ENCODE measurements at places on chromosomes 2 and 18.

- DNase-seq, result no peak
These were observed 73.6 kb downstream of the CD226 start for GRCh38 chr18:69874058-69874457.

DNA sequence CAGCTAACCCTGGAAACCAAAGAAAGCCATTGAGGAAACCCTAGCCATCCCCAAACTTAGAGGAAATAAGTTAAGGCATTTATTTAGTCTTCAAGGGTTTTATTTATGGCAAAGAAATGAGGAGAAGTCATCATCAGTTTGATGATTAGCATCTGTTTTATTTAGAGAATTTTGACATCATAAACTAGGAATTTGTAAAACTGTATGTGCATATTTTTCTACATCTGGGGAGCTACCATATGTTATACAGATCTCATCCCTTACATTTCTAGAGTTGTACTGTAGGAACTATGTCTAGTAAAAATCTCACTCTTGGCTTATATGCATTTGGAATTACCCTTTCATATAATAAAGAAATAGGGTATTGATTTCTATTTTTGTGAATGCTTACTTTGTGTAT, 48.7 kb downstream of the FMNL2 start:
- no peak for DNase-seq

GRCh38 chr2:178482437-178482836, 2.2 kb downstream of the PLEKHA3 start:
- DNase-seq, result no peak

GRCh38 chr18:11500153-11501122, 109.0 kb upstream of the SLC35G4 start:
- no peak for DNase-seq

GRCh38 chr2:86021396-86022378, 84.0 kb downstream of the POLR1A start:
- no peak for DNase-seq

DNA sequence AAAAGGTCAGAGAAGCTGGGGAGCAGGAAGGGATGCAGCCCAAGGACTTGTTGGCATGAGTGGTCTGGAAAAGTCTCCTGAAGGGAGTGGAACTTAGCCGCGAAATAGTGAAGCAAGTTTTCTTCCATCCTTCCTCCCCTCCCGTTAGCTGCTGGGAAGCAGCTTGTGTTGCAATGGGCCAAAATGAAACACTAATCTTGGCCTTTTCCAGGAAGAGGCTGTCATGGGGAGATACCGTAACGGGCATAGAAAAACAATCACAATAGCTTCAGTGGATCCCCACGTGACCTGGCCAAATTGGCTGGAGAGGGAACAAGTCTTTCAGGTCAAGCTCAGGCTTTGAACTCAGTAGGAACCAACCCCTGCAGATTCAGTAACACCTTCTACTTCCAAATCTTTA, 49.3 kb downstream of the SEMA4F start:
- DNase-seq, result no peak

DNA sequence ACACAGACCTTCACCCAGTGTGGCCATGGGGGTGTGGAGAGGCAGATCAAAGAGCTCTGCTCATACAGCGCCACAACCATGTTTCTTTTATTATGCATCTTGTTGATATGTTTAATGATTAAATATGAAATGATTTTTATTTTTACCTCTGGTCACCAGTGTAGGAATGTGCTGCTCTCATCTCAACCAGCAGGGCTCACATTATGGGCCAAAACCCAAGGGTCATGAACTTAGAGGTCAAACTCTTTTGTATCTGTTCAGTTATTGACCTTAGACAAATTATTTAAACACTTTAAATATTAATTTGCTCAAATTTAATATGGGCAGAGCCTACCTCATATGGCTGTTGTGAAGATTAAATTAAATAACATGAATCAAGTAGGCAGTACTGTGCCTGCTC, 386.2 kb downstream of the ALK start:
- DNase-seq, result no peak

DNA sequence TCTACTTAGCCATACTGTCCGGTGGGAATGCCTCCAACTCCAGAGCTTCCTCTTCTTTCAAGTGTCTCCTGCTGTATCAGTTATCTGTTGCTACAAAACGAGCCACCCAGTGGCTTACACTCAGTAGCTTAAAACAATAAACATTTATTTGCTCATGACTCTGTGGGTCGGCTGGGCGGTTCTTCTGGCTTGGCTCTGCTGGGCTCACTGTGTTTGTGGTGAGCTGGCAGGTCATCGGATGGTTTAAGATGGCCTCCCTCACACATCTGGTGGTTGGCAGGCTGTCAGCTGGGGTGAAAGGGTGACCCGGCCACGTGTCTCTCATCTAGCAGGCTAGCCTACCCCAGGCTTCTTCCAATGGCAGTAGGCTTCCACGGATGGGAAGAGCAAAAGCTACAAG, 122.4 kb upstream of the SLC1A4 start:
- no peak for DNase-seq

GRCh38 chr2:71129114-71129901, 721 bp downstream of the MCEE start:
- DNase-seq, result no peak

DNA sequence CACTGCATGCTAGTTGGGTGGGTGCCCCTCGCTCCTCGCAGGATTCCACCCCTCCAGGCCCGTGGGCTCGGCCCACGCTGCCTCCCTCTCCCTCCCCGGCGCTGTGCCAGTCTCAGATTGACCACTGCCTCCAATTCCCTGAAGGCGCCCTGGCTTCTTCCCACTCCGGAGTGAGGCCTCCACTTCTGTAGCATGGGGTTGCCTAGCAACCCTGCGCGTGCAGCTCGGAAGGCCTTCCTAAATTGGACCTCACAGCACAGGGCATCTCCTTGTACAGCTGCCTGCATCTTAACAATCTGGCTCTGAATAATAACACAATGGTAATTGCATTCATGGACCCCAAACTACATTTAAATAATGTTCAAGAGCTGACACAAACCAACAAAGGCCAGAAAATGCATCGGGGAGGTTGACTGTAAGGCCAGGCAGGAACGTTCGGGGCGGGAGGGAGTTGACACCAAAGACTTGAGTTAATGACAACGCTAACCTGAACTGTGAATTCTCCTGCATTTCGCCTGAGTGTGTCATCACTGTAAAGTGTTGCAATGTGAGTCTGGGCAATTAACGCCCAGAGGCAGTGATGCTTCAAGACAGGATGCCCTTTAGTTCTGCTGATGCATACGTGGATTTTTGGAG, 222.9 kb downstream of the ZBTB7C start:
- no peak for DNase-seq

DNA sequence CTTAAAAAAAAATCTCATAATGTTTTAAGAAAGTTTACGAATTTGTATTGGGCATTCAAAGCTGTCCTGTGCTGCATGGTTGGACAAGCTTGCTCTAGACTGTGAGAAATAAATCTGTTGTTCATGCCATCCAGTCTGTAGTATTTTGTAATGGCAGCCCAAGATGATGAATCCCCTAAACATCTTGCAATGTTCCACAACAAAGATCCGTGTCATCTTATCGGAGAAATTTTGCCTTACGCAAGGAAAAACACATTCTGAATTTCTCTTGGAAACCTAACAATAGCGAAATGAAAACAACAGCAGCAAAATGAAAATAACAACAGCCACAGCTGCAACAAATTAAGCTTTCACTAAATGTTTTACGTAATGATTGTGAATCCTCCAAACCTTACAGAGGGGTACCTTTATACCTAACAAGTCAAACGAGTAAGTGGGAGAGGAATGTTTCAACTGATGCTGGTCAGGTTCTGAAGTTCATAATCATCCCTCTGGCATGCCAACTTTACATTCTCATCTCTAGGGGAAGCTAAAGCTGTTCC, 76.1 kb upstream of the RNU4ATAC start:
- DNase-seq, result no peak

DNA sequence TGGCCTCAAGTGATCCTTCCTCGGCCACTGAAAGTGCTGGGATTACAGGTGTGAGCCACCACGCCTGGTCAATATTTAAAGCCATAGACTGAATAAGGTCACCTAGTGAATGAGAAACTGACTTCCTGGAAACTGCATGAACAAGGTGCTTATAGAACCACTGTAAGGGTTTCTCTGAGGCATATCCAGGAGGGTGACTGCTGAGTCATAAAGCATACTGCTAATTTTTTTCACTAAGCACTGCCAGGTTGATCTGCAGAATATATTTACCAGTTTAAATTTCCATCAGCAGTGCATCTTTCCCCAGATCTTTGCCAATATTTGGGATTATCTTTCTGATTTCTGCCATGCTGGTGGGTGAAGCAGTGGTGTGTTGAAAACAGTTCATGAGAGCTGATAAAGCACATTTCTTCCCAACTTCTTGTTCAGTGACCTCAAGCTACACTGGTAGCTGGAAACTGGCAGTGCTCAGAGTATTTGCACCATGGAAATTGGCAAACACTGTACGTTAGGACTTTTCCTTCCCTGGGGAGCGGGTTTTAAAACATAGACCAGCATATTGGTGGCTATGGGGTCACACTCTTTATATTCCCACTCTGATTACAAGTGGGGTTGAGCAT, 4.2 kb upstream of the CLIP4 start:
- no peak for DNase-seq

DNA sequence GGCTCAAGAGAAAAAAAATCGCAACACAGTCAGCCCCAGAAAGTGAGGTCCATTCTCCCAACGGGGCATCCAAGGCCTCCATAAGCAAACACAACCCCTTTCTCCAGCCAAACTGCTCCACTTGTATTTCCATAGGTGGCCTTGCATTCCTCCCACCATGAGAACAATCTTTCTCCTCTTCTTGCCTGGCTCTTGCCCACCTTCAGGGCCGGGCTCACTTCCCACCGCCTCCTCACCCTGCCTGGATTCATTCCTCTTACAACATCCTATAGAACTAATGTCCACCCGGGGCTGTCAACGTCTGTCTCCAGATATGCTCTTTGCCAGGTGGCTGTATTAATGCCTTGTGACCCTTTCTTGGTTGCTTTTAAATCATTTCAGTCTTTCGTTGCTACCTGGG, 124.5 kb downstream of the SMAD7 start:
- DNase-seq, result no peak

DNA sequence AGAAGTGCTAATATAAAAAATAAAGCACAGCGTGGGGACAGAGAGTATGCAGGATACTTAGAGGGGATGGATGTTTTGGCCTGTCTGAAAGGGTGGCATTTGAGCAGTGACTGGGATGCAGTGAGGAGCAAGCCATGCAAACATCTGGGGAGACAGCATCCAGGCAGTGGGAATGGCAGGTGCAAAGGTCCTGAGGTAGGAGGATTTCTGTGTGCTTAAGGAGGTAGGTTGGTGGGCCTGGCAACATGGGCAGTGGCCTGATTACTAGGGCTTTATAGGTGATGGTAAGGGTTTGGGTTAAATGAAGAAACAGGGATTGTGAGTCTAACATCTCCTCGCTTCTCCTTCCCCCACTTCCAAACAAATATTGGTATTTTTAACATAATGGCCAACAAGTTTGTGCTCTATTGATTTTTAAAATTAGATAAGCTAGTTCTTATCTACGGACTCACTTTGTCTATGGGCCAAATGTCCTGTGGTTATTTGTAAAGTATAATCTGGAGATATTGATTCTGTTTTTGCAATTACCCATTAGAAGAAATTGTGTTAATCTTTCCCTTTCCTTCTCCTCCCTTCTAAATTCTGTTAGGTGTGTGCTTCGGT, 2.4 kb downstream of the AOX1 start:
- no peak for DNase-seq

GRCh38 chr2:97849881-97850528, 136.6 kb downstream of the ZAP70 start:
- no peak for DNase-seq

GRCh38 chr2:86826951-86827350, 34.7 kb downstream of the CD8B start:
- DNase-seq, result no peak

- no peak for DNase-seq
These were observed 110.0 kb downstream of the TPGS2 start for GRCh38 chr18:36718705-36719328.

DNA sequence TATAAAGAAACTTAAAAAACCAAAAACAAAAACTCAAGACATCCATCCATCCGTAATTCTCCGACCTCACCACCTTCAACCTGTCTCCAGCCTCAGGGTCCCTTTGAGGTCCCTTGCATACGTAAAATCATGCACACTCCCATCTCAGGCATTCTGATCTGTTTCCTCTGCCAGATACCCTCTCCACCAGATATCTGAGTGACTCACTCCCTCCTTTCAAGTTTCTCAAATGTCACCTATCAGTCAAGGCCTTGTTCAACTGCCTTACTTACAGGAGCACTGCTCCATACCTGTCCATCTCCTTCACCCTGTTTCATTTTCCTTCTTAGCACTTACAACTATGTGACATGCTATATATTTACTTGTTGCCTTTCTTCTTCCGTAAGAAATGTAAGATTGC, 369.3 kb downstream of the NBAS start:
- DNase-seq, result no peak

DNA sequence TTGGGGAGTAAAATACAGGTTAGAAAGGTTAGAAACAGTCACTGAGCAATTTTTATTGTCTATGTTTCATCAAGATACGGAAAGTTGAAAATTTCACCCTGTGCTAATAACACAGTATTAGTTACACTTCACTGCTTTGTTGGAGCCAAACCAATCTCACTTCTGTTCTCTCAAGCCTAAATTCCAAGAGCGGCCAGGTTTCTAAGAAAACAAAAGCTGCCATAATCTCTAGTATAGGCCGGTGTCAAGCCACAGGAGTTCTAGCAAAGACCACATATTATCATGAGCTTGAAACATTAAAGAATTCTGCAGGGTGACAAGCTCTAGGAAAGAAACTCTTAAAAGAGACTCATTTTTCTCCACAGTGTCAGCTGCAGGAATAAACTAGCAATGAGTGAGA, 128.7 kb downstream of the TXNL1 start:
- DNase-seq, result no peak

GRCh38 chr2:195899226-195899625, 169.4 kb downstream of the DNAH7 start:
- no peak for DNase-seq

GRCh38 chr2:32222966-32223365, 41.7 kb downstream of the NLRC4 start:
- DNase-seq, result no peak

GRCh38 chr2:157367704-157368103, 42.1 kb upstream of the ERMN start:
- no peak for DNase-seq

GRCh38 chr2:239521518-239521815, 120.6 kb upstream of the HDAC4 start:
- DNase-seq, result no peak

- no peak for DNase-seq
These were observed 1103.6 kb downstream of the LRP1B start for GRCh38 chr2:141027221-141027620.

- no peak for DNase-seq
These were observed 12.6 kb upstream of the SFXN5 start for GRCh38 chr2:73083886-73084800.

- no peak for DNase-seq
These were observed 10.2 kb downstream of the IL1F10 start for GRCh38 chr2:113077921-113078320.

GRCh38 chr2:137672989-137673552, 291.2 kb upstream of the HNMT start:
- no peak for DNase-seq
